ENCODE measurements at places on chromosomes 11 and 22. TPM values are rescaled to one million over a fixed set of nuclear protein-coding genes. Genes with fewer than 3 reads are reported as not detected.

SLC43A1 gene
- total RNA-seq = 1.5 TPM

TNNT3 gene
- total RNA-seq = 0.40 TPM

DKK3 gene
- total RNA-seq = 23.9 TPM

FGF4 gene
- total RNA-seq = 0.22 TPM

DNA sequence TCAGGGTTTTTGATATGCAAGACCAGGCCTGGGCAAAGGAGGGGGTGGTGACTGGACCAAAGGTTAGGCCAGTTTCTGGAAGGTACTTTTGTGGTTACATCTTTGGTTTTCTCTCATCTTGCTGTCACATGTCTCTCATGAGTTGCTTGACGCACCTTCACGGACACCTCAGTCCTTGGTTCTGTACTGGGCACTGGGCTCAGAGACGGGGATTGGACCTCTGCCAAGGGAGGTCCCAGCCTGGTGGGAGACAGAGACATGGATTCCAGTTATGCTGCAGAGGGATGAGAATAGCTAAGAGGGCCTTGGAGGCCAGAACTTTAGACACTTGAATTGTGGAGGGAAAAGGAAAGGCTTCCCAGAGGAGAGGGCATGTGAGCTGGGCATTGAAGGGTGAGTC, 1.7 kb downstream of the USP35 start:
- DNase-seq = no peak

DNA sequence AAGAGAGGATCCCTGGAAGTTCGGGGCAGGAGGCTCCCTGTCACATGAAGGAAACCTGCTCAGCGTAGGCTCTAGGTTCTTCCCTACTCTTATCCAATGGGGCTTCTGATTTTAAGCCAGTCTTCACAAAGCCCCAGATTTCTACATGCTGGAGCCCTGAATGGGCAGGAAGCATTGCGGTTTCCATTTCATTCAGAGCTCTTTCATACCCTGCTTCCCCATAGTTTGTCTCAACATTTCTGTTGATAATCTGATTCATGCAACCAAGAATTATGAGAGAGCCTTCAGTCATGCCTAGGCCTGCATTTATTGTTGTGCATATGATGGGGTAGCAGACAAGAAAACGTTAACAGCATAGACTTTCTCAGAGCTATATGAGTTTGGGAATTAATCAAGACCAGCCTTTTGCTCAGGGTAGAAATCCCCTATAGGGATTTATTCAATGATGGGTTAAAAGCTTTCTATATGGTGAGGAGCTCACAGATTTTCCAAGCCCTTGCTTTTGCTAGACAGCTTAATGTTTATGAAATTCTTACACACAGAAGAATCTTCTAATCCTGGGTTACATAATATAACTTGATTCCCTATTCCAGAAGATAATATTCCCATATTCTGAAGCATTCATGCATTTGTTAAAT, 15.9 kb downstream of the OR51B4 start:
- no peak for DNase-seq

- DNase-seq = no peak
Measured at GRCh38 chr22:44363013-44363979, 50.5 kb upstream of the SHISAL1 start.

GRCh38 chr11:45560913-45561281, 104.5 kb downstream of the CHST1 start:
- DNase-seq = no peak

DNA sequence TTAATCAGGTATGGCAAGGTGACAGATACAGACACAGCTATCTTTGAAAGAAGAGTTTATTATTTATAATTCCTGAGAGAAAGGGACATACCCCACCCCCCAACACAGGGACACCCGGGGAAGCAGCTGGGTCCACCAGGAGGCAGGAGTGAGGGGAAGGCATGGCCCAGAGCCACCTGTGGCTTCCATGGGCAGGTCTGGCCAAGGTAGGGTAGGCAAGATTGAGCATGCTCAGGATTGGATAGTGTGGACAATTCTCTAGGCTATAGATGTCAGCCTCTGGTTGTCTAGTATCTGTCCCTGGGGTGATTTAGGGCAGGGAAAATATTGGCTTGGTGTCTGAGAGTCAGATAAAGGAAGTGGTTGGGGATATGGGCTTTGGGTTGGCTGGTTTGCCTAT, 27.5 kb upstream of the SMIM35 start:
- DNase-seq = no peak

DNA sequence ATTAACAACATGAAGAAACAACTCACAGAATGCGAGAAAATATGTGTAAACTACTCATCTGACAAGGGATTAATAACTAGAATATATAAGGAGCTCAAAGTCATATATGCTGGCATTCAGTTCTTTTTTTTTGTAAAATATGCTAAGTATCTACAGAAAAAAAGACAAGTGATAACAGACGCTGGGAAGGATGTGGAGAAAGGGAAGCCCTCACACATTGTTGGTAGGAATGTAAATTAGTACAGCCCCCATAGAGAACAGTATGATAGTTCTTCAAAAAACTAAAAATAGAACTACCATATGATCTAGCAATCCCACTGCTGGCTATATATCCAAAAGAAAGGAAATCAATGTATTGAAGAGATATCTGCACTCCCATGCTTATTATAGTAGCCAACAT, 13.8 kb downstream of the GAB2 start:
- DNase-seq = no peak

DNA sequence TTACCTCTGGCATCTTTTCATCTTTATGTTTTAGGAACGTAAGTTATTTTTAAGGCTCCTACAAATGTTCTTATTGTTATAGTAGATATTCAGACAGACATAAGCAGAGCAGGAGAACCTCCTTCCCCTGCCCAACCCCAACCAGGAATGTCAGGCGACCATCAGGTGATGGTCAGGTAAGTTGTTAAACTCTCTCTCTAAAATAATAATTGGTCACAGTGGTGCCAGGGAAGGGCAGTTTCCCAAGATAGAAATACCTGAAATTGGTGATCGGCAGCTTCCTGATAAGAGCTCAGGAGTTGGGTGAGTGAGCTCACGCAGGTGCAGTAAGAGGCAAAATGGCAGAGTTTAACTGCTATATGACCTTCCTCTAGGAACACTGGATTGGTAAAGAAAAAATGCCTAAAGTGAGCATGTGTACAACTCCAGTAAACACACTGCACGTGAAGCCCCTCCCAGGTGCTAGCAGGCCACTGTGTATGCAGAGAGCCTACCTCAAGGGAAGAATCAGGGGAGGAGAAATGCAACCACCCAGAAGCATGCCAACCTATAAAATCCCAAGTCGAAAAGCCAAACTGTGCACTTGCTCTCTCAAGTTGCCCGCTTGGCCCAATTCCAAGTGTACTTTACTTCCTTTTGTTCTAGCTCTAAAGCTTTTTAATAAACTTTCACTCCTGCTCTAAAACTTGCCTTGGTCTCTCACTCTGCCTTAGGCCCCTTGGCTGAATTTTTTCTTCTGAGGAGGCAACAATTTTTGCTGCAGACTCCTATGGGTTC, 273.9 kb downstream of the SBF2 start:
- DNase-seq = no peak

- peak; percentile 33 for DNase-seq
Measured at GRCh38 chr11:8720868-8721608, 38.4 kb downstream of the RPL27A start.

- no peak for DNase-seq
Measured at GRCh38 chr11:80515097-80515496, 1074.3 kb upstream of the TENM4 start.

DNA sequence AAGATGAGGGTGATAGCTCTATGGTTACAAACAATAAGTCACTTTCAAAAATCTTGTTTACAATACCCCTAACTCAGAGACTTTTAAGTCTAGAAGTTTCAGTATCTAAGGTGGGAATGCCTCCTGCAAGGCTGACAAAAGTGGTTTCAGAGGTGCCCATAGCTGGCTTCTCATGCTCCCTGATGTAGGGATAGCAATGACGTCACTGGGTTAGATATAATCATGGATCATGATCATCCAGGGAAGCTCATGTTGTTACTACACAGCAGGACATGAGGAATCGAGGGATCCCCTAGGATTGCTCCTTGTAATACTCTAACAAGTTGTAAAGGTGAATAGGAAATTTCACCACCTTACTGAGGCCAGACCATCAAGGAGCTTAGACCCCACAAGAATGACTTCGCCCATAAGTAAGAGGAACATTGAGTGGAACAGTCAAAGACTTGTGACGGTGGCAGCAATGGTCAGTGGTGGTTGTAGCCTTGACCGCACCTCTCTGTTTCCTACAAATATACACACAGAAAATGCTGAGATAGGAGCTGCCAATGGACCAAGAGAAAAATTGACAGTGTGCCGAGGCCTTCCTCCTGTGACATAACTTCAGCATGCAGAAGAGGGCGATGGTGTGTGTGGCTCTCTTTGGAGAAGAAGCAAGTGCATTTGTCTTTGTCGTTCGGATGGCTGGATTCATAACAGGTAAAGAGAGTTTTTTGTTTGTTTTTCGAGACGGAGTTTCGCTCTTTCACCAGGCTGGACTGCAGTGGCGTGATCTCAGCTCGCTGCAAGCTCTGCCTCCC, 15.6 kb downstream of the APOL4 start:
- no peak for DNase-seq

All from neural progenitor cell (in vitro differentiated cells).